Stimulated activated CD4-positive, alpha-beta T cell treated with anti-CD3 and anti-CD28 coated beads, Interleukin-12 subunit alpha, Interleukin-12 subunit beta, amount 100 ng/mL, for 4 hours (primary cell): ENCODE measurements at places on chromosomes 6 and 20.

DNA sequence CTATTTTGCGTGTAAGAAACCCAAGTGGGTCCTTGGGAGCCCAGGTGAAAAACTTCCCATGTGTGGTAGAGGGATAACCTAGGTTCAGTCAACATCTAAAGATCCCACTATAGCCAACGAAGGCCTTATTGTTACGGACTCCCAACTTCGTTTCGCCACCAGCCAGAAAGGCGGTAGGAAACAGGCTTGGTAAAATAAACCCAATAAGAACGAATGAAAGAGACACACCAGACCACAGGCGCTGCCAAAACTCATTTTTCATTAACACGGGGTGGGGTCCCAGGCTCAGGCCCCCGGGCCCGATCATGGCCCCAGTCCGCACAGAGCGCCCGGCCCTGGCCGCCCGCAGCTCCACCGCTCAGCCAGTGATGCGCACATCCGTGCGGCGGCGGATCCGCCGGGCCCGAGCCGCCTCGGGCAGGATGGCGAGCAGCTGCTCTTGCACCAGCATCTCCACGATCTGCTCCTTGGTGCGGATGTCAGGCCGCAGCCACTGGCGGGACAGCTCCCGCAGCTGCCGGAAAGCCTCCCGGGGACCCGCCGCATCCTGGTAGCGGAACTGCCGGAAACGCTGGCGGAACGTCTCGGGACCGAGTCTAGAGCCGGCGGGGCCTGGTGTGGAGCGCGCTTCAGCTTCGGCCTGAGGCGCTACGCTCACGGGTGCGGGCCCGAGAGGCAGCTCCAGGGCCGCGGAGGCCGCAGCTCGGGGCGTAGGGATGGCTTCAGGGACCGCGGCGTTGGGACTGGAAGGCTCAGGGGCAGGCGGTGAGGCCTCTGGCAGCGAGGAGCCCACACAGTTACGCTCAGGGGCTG lies 709 bp downstream of the SCAND1 start:
- peak; percentile 57 for DNase-seq

GRCh38 chr6:2752477-2753109 lies 1.9 kb upstream of the MYLK4 start:
- DNase-seq, result no peak

GRCh38 chr6:167744681-167745669 lies 81.7 kb upstream of the AFDN start:
- DNase-seq, result no peak

DNA sequence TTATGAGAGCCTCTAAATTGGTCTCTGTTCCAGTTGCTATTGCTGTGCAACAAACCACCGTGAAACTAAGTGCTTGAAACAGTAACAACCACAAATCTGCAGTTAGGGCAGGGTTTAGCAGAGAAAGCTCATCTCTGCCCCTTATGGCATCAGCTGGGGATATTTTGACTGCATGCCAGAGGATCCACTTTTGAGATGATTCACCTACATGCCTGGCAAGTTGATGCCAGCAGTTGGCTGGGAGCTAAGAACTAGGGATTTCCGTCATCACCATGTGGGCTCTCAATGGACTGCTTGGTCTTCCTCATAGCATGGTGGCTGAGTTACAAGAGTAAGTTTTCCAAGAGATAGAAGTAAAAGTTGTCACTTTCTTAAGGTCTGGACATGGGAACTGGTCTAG lies 35.1 kb downstream of the PLCB4 start:
- DNase-seq, result no peak

- no peak for DNase-seq
Measured at GRCh38 chr6:70549327-70549726, 17.4 kb upstream of the SDHAF4 start.

GRCh38 chr6:133539502-133540259 lies 298.5 kb downstream of the EYA4 start:
- no peak for DNase-seq

GRCh38 chr6:151716526-151716932 lies 91.0 kb upstream of the ESR1 start:
- DNase-seq, result no peak

GRCh38 chr20:3307725-3308124 lies 68.7 kb upstream of the SLC4A11 start:
- no peak for DNase-seq

- no peak for DNase-seq
Measured at GRCh38 chr6:6317825-6318733, 2.4 kb downstream of the F13A1 start.

DNA sequence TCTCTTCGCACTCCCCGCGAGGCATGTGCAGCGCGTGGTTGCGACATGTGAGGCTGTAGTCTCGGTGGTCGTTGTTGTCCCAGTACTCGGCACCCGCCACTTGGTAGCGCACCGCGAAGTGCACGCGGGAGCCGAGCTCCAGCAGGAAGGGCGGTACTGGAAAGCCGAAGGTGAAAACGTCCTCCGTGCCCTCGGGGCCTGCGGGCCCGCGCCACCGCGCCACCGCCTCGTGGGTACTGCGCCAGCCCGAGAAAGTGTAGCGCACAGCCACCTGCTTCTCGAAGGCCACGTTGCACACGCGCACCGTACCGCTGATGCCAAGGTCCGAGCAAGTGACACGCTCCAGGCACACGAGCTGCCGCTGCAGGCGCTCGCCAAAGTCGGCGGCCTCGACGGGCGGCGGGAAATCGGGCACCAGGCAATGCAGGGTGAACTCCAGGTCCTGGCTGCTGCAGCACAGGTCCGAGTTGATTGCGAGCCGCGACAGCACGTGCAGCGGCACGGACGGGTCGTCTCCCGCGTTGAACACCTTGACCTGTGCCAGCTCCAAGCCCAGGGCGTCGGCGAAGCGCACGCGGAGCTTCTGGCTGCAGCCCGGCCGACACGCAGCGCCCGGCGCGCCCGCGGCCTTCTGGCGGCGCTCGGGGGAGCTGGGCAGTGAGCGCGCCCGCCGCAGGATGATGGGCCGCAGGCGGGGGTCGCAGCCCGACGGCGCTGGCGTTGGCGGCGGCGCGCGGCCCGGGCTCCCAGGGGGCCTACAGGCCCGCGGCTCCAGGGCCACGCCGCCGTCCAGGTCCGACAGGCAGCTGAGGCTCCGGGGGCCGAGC lies 840 bp downstream of the PPP1R3D start:
- DNase-seq, result no peak

DNA sequence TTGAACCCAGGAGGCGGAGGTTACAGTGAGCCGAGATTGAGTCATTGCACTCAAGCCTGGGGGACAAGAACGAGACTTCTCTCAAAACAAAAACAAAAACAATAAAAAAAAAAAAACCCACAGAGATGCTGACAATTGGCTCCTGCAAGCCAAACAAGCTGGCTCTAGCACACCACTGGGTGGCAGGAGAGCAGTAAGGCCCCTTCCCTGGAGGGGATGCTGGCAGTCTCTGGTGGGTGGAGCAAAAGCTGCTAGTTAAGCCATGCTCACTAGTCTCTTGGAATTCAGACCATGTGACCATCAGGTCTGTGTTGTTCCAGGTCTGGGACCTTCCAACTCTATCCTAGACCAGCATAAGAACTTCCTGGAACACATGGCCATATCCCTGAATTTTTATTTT lies 18.9 kb upstream of the DSN1 start:
- DNase-seq, result no peak

DNA sequence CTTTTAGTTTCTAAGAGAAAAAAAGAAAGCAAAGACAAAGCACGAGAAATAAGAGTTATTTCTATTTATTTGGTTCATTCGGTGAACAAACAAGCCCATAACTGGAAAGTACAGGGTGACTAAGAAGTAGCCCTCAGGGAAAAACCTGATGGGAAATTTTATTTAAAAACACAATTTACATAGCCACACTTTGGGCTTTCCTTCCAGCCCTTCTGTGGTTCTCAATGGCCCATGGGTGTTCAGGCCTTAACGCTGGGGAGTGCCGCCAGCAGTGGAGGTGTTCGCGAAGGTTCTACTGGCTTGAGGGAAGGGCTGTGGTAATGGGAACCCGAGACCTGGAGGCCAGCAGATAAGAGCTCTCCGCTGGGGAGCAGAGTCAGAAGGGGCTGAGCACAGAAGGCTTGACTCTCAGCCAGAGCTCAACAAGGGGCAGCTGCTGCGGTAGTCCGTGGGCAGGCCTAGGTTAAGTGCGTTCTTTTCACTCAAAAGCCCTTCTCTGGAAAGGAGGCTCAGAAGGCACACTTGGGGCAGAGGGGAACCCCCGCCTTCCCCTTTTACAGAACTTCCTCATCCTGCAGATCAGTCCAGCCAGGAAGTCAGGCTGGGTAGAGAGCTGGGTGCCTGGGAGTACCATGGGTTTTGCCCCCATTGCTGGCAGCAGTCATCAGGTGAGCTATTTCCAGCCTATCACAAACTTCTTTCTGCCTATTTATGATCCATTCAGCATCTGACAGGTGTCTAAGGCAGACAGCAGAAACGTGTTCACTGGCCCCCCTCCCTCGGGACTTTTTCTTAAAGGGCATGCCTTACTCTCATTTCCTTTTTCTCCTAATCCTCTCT lies 8.8 kb upstream of the CD83 start:
- peak; percentile 16 for DNase-seq

GRCh38 chr6:161476711-161477110 lies 202.8 kb upstream of the AGPAT4 start:
- no peak for DNase-seq

- DNase-seq, result no peak
Measured at GRCh38 chr20:38927902-38928578, 1.8 kb downstream of the FAM83D start.

- no peak for DNase-seq
Measured at GRCh38 chr6:105302617-105303128, 100.2 kb downstream of the PREP start.

DNA sequence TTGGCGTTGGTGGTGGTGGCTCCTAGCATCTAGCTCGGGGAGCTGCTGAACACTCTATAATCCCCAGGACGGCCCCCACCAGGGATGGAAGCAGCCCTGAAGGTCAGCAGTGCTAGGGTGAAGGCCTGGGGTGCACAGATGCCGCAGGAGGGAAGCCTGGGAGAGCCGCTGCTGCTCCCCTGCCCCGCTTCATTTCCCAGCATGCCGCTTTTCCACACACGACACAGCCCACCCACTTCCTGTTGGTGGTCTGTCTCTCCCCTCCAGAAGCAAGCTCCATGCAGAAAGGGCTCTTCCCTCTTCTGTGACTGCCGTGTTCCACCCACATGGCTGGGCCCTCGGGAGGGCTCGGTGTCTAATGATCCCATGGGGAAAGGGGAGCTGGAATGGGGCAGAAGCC lies 35.3 kb downstream of the GNAS-AS1 start:
- no peak for DNase-seq

- DNase-seq, result no peak
Measured at GRCh38 chr20:49851231-49851705, 38.6 kb downstream of the SLC9A8 start.

- no peak for DNase-seq
Measured at GRCh38 chr6:24996269-24996836, 60.6 kb upstream of the RIPOR2 start.

- no peak for DNase-seq
Measured at GRCh38 chr20:50670126-50670862, 21.0 kb downstream of the RIPOR3 start.

GRCh38 chr6:130159956-130160355 lies 62.8 kb downstream of the SAMD3 start:
- DNase-seq, result no peak

DNA sequence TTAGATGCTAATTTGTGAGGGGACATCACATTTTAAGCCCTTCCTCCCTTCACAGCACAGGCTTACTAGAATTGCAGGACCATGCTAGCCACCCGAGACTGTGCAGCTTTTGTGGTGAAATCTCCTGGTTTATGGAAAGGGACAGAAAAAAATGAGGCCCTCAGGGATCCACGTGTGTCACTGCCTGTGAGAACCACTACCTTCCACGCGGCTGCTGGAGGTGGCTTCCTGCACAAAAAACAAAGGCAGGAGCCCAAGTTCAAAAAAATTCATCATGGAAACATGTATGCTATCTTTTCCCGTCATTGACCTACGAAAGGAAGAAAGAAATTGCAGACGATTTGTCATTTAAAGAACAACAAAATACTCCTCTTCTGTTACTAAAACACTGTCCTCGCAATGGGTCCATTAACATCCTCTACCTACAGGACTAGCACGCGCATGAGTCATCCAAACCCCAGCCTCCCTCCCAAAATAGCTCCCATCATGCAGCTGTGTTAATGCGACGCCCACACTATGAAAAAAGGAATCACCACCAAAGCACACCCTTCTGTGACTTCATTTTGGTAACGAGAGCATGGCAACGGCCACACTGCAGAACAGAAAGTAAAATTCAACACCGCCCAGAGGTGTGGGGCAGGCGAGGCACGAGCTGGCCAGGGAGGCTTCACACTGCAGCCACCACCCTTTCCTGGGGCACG lies 45.7 kb downstream of the RAMACL start:
- peak; percentile 41 for DNase-seq

DNA sequence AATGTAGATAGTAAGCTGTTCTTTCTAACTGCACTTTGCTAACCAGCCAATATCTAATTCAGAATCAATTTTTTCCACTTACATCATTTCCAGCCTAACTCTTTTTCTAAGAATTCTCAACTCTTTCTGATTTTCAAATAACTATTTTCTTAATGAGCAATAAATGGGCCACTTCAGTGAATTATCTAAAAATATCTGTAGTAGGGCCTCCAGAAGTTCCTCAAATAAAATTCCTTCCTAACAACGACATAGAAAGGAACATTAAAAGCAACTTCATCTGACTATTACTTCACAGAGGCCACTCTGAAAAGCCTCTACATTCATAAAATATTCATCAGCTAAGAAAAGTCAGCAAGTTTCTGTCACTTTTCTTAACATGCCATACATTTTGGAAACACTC lies 4.8 kb downstream of the COL12A1 start:
- DNase-seq, result no peak

GRCh38 chr6:75204959-75205775 lies 686 bp downstream of the COL12A1 start:
- peak; percentile 12 for DNase-seq

DNA sequence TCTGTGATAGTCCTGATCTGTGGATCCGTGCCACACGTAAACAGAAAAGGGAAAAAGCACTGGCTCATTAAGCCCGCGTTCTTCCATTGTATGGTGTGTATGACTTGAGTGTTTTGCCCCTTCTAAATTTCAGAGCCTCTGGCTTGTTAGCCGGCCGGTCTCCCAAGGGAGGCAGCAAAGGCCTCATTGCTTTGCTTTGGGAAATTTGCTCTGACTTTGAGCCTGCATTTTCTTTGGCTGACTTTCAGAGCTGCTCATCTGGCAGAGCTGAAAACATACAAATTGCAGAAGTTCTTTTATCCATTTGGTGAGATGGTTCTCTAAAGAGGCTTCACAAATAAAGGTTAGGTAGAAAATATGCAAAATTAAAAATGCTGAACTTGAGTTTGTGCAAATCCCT lies 123.0 kb downstream of the UTRN start:
- DNase-seq, result no peak

DNA sequence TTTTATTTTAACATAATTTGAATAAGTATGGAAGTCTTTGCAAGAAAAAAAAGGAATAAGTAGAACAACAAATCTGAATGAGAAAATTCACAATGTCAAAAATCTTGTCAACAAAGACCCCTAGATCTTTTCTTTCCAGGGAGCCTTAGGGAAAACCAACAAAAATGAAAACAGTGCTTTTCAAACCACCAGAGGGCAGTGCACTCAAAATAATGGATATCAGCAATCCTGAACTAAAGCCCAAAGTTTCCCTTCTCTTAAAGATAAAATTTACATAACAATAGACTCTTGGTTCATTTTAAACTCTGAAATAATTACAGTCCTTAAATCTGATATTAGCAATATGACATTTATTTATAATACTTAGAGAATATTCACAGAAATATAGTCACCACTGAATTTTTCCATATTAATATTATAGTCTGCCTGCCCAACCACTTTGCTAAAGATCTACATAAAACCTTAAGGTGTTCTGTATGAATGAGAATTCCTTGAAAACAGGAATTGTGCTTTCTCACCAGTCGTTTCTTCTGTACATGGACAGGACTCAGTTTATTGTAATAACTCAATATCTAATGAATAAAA lies 105.3 kb upstream of the BMP5 start:
- DNase-seq, result no peak
